ENCODE measurements at places on chromosomes 3 and 15.

DNA sequence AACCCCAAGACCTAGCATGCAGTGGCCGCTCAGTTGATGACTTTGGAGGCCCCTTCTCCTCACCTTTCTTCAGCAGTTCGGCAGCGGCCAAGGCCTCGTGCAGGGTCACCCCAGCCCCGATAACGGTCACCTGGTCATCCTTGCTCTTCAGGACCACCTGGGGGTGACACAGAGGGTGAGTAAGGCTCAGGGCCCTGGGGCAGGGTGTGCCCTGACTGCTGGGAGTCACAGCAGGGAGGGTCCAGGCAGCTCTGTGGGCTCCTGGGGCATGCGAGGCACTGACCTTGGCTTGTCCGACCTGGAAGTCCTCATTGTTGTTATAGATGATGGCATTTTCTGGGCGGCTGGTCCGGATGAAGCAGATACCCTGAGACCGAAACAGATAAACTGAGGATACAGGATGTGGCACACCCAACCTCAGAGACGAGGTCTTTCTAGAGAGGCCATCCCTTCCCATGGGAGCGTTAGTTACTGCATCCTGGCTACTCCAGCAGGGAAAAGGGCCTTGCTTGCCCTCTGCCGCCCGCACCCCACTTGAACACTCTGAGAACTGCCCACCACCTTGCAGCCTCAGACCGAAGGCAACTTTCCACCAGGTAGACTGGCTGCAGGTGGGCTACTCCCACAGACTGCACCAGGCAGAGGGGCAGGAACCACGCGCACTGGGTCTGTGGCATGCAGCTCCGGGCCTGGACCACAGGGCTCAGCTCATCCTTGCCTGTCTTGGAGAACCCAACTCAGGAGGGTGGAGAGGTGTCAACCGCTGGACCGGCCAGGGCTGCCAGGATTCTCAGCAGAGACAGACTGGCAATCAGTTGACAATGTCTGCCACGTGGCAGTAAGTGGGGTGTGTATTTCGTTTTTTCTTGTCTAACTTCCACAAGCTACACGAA lies 27.6 kb downstream of the TKT start:
- DNase-seq, result no peak

- no peak for DNase-seq
Observed at GRCh38 chr15:74817370-74817737, 4.7 kb downstream of the LMAN1L start.

- DNase-seq, result no peak
Observed at GRCh38 chr3:89452066-89452465, 344.6 kb downstream of the EPHA3 start.

DNA sequence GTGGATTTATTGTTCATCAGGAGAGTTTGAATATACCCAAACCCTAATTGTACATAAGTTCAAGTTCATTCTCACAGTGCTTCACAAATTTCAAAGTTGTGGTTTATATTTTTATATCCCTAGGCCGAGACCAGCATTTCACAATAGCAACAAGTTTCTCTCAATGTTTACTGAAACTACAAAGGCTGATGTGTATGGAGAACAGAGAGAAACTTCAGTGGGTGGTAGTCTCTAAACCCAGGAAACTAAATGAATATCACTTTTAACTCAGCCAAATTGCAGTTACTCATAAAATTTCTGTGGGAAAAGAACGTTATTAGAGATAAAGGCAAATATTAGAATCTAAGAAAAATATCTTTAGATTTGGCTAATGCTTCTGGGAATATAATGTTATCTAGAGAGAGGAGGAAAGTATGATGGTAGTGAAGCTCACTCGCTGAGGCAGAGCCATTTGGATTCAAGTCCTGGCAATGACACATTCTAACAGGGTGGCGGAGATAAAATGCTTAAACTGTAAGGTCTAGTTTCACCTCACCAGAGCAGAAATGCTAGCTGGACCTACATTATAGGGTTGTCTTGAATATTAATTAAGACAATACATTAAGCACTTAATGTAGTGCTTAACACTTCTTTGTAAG lies 514.8 kb downstream of the EPHA3 start:
- no peak for DNase-seq

DNA sequence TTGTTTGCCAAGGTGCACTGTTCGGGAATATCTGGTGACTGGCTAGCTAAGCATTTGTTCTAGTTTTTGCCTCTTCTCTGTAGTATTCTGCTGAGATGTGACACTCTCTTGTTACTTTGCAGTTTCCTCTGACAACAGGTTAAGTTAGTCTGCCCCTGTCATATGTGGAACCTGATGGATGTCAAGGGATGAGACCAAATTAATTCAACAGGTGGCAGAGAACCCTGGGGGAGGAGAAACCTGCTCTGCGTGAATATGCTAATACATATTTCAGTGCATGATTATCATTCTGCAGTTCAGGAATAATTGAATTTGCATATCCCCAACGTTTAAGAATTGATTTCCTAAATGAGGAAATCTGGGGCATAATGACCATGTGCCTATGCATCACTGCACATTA lies 777.3 kb downstream of the PDCD6IP start:
- no peak for DNase-seq

DNA sequence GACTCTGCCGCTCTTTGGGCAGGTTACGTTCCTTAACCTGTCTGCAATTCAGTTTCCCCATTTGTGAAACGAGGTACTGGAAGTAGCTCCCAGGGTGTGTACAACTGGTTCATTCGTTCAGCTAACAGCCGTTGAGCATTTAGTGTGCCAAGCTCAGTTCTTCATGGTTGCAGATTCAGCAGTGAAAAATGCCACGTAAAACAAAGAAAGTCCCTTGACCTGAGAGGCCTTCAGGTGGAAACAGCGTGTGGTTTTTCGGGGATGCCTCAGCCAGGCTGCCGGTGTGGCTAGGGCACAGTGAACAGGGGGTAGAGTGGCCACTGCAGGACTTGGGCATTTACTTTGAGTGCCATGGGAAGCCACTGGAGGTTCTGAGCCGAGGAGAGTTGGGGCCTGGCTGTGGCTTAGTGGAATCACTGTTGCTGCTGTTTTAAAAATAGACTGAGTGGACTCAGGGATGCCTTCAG lies 4.7 kb downstream of the SYNM start:
- no peak for DNase-seq

- no peak for DNase-seq
Observed at GRCh38 chr15:52338891-52339290, 43.3 kb upstream of the MYO5C start.

DNA sequence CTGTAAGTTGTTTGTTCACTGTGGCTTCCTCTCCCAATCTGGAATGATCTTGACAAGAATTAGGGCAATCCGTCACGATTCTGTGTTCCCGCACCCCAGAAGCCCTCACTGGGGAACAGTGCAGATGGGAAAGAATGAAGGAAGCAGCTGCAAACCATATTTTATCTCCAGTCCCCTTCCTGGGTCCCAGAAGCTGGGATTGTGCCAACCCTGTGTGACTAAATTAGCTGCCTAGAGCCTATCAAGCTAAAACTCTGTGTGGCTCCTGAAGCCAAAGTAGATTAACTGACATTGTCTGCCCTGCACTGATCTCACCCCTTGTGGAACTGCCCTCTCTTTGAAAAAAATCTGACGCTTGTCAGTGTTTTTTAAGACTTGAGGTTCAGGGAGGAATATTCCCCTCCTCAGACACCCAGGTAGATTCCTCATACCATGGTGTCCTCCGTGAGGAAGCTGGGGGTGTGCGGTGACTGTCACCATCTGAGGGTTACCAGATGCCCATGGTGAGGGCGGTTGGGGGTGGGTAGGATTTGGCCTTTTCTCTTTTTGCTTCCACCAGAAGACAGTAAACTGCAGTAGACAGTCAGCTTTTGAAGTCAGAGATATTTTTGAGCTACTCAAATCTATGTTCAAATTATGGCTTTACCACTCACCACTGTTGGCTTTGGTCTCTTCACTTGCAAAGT lies 358.3 kb upstream of the TPM1 start:
- DNase-seq, result no peak

DNA sequence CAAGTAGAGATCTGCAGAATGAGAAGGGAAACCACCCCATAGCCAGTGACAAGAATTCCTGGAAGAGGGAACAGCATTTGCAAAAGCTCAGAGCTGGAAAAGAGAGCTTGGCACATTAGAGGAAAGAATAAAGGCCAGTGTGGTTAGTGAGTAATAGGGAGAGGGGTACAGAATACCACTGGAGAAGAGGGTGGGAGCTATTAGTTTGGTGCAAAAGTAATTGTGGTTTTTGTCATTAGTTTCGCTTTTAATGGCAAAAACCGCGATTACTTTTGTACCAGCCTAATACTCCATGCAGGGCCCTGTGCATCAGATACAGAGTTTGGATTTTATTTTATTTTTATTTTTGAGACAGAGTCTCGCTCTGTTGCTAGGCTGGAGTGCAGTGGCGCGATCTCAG lies 9.8 kb downstream of the SLC24A1 start:
- no peak for DNase-seq

- DNase-seq, result no peak
Observed at GRCh38 chr3:62201438-62202035, 171.8 kb downstream of the FEZF2 start.

- DNase-seq, result no peak
Observed at GRCh38 chr3:54432975-54433374, 310.6 kb downstream of the CACNA2D3 start.

- no peak for DNase-seq
Observed at GRCh38 chr3:136075811-136076210, 110.3 kb downstream of the PPP2R3A start.

- no peak for DNase-seq
Observed at GRCh38 chr3:157094751-157095480, 65.0 kb downstream of the CCNL1 start.

DNA sequence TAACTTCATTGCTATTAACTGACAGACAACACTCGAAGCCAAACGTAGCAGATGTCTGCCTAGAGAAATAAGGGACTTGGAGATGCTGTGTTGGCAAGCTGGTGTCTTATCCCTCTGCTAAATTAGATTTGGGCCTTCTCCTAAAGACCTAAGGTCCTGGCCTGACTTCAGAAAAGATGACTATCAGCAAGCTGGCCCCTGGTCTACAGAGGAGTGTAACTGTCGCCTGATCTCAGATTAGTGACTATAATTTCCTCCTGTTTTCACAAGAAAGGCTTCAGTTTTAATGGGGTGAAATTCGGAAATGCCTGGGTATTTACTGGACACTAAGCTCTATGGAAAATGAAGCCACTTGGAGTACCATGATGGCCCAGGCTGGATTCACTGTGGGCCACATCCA lies 53.1 kb upstream of the SLC7A14 start:
- DNase-seq, result no peak

DNA sequence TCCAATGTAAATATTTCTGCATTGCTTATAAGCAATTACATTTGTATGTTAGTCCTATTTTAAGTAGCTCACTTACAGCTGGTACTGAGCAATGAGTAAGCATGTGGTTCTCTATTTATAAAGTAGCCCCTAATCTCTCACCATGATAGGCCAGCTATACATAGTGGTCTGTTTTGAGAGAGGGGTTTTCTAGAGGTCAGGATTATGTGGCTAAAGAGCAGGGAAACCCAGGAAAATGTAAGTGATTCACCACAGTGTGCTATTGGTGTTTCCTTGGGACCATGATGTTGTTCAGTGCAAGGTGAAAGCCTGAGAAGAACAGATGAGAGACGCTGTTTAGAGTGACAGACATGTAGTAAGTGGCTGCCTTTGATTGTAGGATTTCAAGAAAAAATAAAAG lies 26.4 kb downstream of the RBMS3 start:
- DNase-seq, result no peak

DNA sequence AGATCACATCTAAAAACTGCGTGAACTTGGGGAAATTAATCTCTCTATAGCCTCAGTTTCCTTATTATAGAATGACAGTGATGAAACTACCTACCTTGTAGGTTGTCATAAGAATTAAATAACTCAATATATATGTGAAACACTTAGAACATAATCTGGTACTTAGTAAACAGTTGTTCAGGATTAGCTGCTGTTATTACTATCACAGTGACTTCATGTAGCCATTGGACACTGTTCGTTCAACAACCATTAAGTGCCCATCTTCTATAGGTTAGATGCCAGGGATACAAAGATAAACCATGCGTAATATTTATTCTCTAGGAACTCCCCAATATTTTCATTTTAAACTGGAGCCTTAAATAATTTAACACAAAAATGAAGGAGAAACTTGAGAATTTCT lies 329.0 kb upstream of the PROK2 start:
- no peak for DNase-seq

- no peak for DNase-seq
Observed at GRCh38 chr15:88615303-88616107, 5.6 kb upstream of the AEN start.

DNA sequence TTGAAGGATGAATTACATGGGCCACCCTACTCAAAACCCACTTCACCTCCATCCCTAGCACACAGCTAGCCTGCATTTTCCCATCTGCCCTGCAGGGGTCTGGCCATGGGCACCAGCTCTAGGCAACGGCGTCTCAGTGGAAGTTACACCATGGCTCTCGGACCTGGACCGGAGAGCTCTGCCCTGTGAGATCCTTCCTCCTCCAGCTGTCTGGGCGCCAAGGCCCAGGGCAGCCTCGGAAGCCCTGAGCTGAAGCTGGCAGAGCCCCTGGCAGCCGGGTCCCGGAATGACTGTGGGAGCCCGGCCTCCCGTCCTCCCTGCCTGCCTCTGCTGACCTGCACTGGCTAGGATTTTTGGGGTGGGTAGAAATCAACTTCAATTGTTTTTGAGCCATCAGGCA lies 98.9 kb downstream of the CHSY1 start:
- no peak for DNase-seq

DNA sequence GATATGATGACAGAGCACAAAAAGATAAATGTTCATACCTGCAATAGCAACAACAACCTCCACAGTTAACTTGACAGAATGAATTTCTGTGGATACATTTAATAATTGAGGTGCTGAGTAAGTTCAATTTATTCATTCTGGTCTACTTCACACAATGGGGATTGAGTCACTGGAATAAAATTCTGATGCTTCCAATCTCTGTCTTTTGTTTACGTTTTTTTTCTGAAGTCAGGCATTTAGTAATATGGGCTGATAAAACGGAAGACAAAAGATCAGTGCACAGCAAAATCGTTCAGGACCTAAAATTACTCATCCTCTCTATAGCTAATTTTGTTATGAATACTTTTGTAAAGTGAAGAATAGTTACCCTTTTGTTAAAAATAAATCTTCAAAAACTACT lies 565.9 kb upstream of the CCDC54 start:
- DNase-seq, result no peak

GRCh38 chr3:166367947-166368533 lies 530.8 kb upstream of the BCHE start:
- no peak for DNase-seq

DNA sequence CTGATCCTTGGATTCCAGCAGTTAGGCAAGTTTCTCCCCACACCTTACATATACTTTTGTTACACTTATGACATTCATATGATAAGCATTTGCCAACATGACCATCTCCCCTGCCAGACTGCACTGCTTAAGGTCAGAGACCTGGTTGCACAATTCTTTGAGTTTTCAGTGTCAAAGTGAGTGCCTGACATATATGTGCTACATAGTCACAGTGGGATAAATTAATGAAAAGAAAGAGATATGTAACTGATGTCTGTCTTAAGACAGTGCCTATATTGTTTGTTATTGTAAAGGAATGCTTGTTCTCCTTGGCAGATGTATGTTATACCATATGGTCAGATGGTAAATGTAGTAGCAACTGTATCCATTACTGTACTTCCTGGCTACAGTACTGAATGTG lies 3.5 kb upstream of the DCUN1D1 start:
- DNase-seq, result no peak
